ENCODE measurements at places on chromosomes 12 and 14.

DNA sequence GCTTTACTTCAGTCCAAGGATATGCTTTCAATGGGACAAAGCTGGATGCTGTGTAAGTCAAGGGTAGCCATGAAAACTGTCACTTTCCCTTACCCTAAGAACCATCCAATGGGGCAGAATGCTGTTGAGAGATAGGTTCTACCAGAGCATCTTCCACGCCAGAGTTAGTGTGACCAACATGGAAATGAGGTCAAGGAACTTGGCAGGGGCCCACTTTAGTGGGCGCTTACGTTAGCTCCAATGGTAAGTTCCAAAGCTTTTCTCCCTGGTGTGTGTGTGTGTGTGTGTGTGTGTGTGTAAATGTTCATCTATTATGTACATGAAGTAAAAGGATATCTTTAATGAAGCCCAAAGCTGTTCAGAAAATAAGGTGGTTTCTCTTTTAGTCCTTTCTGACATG, 124.1 kb downstream of the GTF2A1 start:
- DNase-seq = no peak

DNA sequence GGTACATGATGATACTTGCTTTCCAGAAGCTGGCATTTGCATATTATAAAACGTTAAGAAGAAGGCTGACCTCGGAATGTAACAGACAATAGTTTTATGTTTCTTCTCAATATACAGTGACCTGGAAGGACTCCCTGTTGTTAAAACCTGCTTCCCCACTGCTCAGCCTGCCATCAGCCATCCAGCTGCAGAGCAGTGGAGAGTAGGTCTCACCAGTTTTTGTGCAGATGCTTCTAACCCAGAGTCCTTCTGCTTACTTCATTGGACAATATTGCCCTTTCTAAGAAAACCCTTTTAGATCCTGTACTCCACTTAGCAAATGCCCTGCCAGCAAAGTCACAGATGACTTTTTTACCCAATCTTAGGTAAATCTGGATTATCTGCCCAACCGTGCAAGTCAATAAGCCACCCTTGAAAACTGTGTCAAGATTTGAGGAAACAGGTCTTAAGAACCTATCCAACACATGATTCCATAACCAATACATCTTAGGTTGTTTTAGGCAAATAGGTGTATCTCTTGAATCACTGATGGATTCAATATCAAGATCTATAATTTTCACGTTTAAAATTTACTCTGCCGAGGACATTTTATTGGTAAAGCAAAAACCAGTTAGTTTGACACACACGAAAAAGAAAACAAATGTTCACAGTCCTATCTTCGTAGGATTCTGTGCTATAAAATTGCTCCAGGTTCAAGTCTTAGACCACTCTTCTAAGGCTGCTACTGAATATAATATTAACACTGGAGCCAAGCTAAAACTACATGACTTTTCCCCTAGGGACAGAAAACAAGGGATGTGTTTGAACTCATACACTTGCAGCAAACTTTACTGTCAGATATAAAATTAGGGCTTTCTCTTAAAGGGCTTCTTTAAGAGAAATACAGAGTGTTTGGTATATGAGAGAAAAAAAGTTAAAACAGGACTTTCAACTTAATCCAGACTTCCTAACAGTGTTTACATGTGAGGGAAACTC, 5.7 kb downstream of the PHLDA1 start:
- no peak for DNase-seq

GRCh38 chr12:4289998-4290790, 16.6 kb downstream of the CCND2 start:
- DNase-seq = no peak

GRCh38 chr12:34363050-34363673, 340.9 kb downstream of the ALG10 start:
- no peak for DNase-seq

- no peak for DNase-seq
These were observed 21.4 kb downstream of the ADGRD1 start for GRCh38 chr12:130975116-130975515.

DNA sequence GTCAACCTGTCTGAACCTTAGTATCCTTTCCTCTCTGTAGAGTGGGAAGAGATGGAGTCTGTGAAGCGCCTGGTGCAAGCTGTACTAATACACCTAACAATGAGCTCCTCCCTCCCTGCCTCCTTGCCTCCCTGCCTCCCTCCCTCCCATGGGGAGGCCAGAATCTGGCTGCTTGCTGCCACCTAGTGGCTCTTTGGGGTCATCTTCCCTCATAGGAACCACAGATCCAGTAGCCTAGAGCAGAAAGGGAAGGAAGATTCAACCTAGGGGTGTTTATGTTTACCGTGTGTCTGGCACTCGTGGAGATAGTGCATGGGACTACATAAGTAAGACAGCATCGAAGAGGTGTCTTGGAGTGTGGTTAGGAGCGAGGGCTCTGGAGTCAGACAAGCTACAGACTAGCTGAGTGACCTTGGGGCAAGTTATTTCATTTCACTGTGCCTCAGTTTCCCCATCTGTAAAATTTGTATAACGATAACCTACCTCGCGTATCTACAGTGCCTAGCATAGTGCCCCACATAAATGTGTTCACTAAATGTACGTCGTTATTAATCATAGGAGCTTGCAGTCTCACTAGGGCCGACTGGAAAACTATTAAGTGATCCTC, 35.5 kb upstream of the TSPAN9 start:
- no peak for DNase-seq

- DNase-seq = no peak
These were observed 35.9 kb downstream of the FLRT2 start for GRCh38 chr14:85565862-85566296.

DNA sequence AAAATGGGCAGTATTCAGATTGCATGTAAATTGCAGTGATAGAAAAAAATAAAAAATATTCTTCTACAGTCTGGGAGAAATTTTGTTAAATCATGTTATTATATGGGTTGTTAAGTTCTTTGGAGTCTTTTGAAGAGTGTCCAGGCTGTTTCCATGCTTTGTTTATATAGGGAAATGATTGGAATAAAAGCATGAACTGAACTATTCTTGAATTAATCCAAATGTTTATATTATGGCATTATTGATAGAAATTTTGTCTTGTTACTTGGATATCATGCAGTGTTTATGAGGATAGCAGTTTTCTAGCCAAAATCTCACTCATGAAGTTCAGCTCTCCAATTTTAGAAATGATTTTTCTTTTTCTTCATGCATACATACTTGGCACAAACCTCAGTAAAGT, 108.2 kb upstream of the NAV3 start:
- DNase-seq = no peak

- no peak for DNase-seq
These were observed 26.5 kb downstream of the WDHD1 start for GRCh38 chr14:55000381-55000780.

DNA sequence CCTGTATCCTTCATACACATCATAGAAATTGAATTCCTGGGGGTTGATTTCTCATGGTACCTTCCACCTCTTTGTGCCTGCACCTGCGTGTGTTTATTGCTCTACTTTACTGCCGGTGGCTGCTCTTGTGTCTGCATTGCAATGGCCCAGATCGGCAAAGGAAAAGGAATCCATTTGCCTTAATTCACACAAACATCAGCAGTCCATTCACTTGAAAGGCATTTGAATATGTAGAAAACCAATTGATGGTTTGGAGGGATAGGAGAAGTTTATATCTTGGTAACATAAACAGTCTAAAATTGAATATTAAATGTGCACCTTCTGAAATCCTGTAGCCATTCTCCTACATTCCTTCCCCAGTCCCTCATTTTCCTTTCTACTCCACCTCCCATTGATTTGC, 74.0 kb downstream of the SNAPC1 start:
- no peak for DNase-seq

DNA sequence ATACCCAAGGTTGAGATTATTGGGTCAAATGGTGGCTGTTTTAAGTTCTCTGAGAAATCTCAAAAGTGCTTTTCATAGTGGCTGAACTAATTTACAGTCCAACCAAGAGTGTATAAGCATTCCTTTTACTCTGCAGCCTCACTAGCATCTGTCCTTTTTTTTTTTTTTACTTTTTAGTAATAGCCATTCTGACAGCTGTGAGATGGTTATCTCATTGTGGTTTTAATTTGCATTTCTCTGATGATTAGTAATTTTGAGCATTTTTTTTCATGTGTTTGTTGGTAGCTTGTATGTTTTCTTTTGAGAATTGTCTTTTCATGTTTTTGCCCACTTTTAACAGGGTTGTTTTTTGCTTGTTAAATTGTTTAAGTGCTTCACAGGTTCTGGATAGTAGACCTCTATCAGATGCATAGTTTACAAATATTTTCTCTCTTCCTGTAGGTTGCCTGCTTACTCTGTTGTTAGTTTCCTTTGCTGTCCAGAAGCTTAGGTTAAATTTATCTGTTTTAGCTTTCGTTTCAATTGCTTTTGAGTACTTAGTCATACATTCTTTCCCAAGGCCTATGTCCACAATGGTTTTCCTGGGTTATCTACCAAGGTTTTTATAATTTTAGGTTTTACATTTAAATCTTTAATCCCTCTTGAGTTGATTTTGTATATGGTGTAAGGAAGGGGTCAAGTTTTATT, 881.3 kb upstream of the SEL1L start:
- no peak for DNase-seq

- DNase-seq = no peak
These were observed 20.9 kb downstream of the RASSF3 start for GRCh38 chr12:64631197-64631596.

GRCh38 chr12:85955127-85955526, 81.0 kb downstream of the NTS start:
- no peak for DNase-seq

DNA sequence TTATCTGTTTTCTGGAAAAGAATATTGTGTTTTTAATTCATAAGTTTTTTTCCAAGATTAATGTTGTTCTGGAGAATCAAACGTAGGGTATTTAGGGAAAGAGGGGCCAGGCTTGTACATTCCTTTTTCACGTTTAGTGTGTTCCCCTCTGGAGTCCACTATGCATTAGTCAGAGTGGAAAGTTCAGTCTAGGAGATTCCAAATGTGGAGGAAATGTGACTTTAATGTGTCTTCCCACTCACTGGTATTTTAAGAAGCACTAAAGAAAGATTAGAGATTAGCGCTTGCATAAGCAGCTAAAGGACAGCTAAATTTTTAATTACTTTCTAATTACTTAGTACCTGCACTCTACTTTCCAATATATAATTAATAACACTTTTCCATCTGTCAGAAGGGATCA, 4.4 kb upstream of the PDE6H start:
- DNase-seq = no peak

DNA sequence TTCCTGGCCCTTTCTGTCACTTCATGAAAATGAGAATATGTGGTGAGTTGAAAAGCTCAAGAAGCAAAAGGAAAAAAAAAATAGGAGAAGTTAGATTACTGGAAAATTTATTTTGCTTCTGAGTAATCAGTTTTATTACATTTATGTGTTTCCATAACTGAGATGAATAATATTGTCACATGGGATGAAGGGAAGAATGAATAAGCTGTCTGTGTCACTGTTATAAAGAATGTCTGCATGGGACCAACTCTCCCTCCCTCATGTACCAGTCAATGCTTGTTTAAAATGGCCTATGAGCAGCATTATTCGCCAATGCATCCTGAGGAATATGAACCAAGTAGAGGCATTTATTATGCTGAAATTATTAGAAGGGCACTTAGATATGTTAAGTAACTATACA, 246.3 kb downstream of the PRKD1 start:
- DNase-seq = no peak

DNA sequence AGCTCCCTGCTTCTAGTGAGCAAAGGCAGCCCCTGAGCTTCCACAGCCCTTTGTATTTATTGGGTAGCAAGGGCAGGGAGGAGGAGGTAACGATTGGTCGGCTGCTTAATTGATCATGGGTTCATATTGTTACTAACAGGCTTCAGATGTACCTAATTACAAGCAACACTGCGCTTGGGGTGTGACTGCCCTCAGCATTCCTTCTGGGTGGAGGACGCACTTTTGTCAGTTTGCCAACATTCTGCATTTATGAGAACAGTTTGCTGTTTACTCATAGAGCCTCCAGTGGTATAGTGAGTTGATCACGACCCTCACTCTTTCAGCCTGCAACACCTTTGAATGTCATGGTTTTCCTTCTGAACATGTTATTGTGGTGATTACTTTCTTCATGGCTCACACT, 9.6 kb downstream of the TSHR start:
- DNase-seq = no peak

- DNase-seq = no peak
These were observed 358.0 kb downstream of the DAD1 start for GRCh38 chr14:22231018-22231417.

GRCh38 chr12:111953455-111953854, 59.5 kb downstream of the TMEM116 start:
- no peak for DNase-seq
